Kidney epithelial cell (primary cell): ENCODE measurements at places on chromosomes 1 and 21.

GRCh38 chr1:173422456-173422976, 54.6 kb upstream of the PRDX6 start:
- no peak for DNase-seq

GRCh38 chr1:12528021-12528852, 89.8 kb downstream of the DHRS3 start:
- DNase-seq, result no peak

DNA sequence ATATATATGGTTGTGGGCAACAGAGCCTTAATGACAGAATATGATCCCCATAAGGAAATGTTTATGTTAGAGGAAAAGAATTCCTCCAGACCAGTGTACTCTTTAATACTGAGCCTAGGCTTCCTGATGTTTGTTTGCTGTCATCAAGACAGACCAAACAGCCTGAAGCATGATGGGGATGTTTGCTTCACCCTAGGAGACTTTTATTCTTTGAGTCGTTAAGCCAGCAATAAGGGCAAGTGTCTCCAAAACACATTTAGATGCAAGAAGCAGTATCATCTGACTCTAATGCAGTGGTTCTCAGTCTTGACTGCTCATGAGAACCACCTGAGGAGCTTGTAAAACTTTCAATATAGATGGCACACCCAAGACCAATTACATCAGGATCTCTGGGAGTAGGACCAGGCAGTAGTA, 33.1 kb downstream of the UBE2U start:
- DNase-seq, result no peak

GRCh38 chr1:207020709-207021107, 11.8 kb downstream of the C1orf116 start:
- no peak for DNase-seq

DNA sequence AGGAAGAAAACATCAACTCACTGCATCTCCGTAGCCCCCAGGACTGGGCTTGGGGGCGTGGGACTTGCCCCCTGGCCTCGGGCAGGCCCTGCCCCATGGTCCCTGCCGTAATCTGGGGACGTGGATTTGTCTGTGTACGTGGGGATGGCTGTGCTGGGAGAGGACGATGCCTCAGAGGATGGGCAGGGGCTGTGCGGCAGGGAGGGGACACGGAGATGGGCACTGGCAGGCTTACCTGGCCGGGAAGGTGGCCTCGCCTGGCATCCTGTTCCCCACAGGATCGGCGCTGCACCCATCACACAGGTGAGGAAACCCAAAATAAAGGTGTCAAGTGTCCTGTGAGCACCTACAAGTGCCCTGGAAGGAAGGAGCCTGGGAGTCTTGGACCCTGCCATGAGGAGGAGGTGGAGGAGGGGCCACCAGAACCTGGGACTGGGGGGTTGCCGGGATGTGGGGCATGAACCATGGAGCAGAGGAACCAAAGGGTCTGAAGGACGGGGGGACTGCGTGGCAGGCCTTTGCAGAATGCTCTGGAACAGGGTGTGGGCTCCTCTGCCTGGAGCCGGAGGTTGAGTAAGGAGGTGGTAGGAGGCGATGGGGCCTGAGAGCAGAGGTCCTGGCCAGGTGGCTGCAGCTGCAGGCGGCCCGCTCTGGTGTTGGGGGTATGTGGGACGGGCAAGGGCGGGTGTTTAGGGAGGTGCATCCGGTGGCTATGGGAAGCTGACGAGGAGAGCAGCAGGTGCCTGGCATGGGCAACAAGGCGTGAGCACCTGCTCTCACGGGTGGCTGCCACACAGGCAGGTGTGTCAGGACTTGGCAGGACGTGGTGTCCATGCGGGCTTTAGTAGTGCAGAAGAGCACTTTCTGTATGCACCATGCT, 27.8 kb upstream of the LRRC3 start:
- DNase-seq, result no peak

DNA sequence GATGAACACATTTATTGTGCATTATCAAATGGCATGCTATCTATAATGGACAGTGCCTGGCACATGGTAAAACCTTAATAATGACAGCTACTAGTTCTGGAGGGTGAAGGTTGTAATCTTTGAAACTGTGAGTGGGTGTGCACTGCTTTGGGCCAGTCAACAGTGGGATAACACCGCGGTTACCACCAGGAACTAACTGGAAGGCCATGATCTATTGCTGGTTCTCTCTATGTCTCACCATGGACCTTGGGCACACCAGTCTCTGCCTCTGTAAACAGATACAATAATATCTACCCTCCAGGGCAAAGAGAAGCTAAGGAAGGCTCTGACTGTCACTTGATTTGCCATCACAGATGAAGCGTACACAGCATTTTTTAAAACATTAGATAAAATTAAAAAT, 198.6 kb upstream of the ESRRG start:
- no peak for DNase-seq

- DNase-seq, result no peak
Observed at GRCh38 chr1:153478047-153478691, 17.7 kb upstream of the S100A7 start.

GRCh38 chr1:154716614-154717527, 108.9 kb upstream of the ADAR start:
- no peak for DNase-seq

- DNase-seq, result no peak
Observed at GRCh38 chr21:39258207-39258606, 55.2 kb downstream of the BRWD1 start.
